ENCODE measurements at places on chromosomes 1 and 21.

DNA sequence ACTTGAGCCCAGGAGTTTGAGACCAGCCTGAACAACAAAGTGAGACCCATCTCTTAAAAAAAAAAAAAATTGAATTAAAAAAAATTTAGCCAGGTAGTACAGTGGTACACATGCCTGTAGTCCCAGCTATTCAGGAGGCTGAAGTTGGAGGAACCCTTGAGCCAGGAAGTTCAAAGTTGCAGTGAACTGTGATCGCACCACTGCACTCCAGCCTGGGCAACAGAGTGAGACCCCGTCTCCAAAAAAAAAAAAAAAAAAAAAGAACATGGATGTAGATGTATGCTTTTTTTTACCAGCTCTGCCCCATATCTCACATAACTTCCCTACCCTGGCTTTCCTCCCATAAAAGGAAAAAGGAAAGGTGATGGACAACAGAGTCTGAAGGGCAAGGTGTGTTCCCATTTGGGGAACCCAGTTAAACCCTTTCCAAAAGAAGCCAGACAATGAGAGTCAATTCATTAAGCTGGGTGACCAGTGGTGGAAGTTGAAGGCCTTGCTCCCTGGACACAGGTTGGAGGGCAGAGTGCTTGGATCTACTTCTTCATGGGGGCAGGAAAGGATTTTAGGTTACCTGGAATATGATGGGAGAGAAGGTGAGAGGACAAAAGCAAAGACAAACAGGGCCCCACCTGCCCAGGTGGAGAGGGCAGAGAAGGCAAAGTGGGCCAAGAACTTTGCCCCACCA is 2.9 kb downstream of the KRTCAP2 start:
- no peak for DNase-seq

GRCh38 chr1:197985351-197985750 is 68.2 kb downstream of the LHX9 start:
- DNase-seq = no peak

- no peak for DNase-seq
These were observed 7.2 kb upstream of the BCL10 start for GRCh38 chr1:85283475-85284199.

DNA sequence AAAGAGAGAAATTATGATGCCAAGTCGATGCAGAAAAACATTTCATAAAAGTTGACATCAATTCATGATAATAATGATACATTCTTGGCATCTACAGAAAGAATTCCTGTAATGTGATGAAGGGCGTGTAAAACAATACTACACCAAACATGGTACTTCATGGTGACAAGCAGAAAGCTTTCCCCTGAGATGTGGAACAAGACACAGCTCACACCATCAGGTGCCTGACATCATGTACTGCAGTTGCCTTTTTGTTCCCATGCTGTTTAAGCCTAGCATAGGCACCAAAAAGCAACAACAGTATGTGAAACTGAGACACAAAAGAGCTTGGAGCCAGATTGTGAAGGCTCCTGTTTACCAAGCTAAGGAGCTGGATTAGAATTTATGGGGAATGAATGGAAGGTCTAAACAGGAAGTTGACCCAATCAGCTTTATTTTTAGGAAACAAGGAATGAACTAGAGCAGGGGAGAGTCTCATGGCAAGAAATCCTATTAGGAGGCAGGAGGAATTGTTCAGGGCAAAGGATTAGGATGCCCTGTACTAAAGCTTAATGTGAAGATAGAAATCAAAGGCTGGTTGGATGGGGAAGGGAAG is 67.2 kb downstream of the SYDE2 start:
- no peak for DNase-seq

DNA sequence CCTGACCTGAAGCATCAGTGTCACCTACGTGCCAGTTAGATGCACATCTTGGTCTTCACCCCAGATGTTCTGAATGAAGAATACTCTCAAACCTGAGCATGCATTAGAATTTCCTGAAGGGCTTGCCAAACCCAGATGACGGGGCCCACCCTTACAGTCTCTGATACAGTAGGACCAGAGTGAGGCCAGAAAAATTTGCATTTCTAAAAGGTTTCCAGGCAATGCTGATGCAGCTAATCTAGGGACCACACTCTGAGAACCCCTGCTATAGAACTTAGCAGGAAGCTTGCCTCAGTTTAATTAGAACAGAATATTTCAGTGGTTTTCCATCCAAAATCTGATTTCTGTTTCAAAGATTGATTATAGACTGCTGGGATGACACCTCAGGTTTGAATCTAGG is 9.9 kb upstream of the CTBS start:
- no peak for DNase-seq
